ENCODE measurements at places on chromosomes 4 and X. TPM values are rescaled to one million over a fixed set of nuclear protein-coding genes. Genes with fewer than 3 reads are reported as not detected.
A peak's percentile ranks its signal among the peaks of the same experiment; 100 is the strongest.

The ARX gene
- not detected for total RNA-seq

The SH2D1A gene
- total RNA-seq, result 0.77 TPM

The RENBP gene
- total RNA-seq, result 6.2 TPM

DNA sequence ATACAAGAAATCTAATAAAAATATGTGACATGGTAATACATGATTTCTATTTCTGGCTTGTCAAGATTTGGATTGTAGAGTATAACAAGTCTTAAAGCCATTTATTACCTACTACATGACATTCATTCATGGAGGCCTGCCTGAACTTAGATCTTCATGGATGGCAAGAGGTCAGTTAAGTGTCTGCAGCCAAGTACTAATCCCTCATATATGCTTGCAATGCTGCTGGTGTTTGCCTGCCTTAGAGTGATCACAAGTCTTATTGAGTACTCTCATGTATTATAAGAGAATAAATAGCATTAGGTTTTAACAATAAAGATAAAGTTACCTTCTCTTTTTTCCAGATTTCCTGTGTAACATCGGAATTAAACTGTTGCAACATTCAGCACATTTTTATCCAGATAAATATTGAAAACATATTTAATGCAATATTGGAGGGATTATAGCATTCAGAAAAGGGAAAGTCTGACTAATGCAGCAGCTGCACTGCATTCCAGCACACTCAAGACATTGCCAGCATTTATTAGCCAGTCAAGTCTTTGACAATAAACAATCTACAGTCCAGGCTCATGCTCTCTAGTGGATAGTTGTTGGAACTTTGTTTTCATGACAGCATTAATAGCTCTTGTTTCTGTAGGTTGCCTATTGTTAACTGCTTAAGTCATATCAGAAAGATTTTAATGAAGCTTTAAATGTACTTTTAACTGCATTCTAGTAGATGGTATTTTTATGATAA is 737.1 kb downstream of the FAT4 start:
- DNase-seq, result no peak

- no peak for DNase-seq
These were observed 4.5 kb upstream of the CBR4 start for GRCh38 chr4:169014586-169014985.

DNA sequence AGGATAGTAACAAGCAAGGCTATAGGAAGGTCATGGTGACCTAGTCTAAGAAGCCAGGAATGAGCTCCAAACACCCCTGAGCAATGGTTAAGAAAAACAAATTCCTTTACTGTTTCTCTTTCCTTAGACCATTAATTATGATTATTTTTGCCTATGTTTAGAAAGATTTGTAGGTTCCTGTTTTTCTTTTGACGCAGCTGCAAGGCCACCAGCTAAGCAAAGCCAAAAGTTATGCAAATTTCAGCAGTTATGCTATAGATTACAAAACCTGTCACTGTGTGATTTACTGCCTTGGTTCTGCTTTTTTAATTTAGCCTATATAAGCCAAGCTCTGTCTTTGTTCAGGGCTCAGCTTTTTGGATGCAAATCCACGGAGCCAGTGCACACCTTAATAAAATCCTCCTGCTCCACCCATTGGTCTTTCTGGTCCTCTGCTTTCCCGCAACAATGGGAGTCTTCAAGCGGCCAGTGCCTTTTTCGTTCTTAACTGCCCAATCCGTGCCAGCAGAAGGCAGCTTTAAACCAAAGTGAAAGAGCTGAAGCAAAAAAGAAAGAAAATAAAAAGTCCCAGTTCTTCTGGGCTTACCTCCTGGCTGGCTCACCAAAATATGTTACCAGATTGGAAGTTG is 1.4 kb upstream of the CEP135 start:
- DNase-seq, result peak; percentile 91

DNA sequence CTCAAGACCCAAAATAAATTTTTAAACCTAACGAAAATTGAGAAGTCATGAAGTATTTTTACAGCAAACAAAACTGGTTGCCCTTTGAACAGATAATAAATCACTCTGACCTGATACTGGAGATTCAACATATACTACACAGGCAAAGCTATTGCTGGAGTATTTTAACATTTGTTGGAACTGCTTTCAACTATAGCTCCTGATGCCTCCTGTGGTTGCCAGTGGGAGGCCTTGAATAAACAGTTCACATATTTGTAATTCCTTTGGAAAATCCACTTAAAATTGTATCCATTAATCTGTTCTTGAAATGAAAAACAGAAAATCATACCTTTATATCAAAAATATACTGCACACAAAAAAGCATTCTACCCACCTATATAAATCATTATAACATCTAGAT is 605.1 kb downstream of the KCTD8 start:
- DNase-seq, result no peak

The FBXL5 gene
- 43.5 TPM for total RNA-seq

- no peak for DNase-seq
These were observed 13.8 kb downstream of the ARAP2 start for GRCh38 chr4:36230534-36230933.

- no peak for DNase-seq
These were observed 85.7 kb downstream of the EFNB1 start for GRCh38 chrX:68914479-68914946.

DNA sequence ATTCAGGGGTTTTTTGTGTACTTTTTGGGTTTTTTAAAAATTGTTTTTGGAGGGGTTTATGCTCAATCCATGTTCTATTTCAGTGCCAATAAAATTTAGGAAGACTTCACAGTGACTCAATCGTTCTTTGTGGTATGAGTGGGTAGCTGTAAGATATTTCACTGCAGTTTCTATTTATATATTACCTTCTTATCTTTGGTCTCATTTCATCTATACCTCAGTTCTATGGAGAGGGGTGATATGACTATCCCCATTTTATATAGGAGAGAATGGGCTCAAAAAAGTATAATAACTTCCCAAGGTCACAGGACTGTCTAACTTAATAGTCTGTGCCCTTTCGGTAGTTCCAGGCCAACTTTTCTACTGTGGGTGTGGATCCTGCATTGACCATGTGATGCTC is 74.4 kb downstream of the MSN start:
- no peak for DNase-seq

GRCh38 chr4:26140150-26140898 is 180.5 kb upstream of the RBPJ start:
- no peak for DNase-seq

DNA sequence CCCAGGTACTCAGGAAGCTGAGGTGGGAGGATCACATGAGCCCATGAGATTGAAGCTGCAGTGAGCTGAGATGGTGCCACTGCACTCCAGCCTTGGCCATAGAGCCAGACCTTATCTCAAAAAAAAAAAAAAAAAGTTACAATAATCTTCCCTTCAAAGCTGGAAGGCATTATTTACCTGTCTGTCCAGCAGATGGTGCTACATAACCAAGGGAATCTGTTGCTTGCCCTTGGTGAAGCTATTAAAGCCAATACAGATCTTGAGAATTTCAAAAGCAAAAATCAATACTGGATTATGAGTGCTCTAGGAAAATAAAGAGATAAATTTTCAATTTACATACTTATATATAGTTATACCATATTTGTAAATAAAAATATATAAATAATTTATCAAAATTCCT is 25.9 kb downstream of the PKD2 start:
- DNase-seq, result peak; percentile 65

DNA sequence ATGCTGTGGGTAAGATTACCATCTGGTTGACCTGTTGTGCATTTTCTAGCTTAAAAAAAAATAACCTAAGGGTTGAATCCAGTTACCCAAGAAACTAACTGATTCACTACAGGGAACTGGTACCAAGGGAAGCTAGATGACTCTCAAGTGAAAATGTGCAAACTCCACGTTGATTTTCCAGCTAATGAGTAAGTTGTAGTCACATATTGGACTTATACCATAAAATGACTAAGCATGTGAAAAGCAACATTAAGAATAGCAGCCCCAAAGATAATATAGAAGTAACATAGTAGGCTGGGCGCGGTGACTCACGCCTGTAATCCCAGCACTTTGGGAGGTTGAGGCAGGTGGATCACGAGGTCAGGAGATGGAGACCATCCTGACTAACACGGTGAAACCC is 270.9 kb downstream of the SPRY1 start:
- DNase-seq, result no peak

- no peak for DNase-seq
These were observed 29.3 kb downstream of the SOD3 start for GRCh38 chr4:24824720-24825119.

DNA sequence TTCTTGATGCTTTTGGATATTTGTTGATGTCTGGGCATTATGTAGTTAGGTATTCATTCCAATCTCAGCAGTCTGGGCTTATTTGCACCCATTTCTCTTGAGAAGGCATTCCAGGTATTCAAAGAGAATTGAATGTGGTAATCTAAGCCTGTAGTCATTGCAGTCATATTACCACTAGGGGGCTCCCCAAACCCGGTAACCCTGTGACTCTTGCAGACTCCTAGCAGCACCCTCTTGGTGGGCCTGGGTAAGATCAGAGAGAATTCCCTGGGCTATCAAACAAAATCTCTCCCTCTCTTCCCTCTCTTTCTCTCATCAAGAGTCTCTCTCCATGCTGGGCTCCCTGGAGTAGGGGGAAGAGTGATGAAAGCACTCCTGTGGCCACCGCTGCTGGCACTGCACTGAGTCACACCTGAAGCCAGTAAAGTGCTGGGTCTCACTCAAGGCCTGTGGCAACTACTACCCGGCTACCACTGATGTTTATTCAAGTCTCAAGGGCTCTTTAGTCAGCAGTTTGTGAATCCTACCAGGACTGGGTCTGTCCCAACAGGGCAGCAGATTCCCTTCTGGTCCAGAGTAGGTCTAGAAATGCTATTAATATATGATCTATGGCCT is 187.7 kb upstream of the NUDT10 start:
- DNase-seq, result peak; percentile 57

DNA sequence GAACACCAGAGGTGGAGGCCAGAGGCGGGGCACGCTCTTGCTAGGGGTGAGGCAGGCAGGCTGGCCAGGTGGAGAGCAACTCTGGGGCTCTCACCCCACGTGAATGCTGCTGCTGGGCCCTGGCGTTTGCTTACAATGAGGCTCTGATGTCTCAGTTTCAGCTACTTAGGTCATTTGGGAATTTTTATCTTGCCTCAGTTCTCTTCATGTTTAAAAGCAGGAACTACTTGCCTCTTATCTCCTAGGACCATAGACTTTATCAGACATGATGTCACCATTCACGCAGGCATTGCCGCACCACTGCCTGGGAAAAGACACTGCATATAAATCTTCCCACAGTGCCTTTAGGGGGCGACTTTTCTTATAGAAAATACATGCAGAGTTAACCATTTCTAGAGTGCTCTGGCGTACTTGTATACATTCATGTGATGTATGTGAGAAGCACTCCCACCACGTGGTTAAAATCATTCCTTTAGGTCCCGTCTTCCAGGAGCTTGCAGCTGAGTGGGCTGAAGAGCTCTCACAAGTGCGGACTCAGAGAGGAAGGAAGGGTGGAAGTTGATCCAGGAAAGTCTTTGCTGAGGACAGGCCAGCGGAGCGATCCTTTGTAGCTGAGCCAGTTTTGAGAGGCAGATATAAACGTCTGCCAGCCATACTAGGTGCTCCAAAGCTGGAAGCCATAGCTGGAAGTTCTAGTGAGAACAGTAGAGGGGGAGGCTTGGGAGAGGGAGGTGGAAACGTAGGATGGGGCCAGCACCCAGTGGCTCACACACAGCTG is 84.3 kb upstream of the CLDN34 start:
- peak; percentile 0 for DNase-seq

- DNase-seq, result no peak
These were observed 1953.0 kb upstream of the IGFBP7 start for GRCh38 chr4:59063015-59063720.

GRCh38 chrX:40041915-40042314 is 55.8 kb downstream of the BCOR start:
- DNase-seq, result peak; percentile 16

GRCh38 chrX:42247241-42247640 is 323.9 kb upstream of the CASK start:
- no peak for DNase-seq

- DNase-seq, result no peak
These were observed 33.0 kb upstream of the HMX1 start for GRCh38 chr4:8904666-8905065.

DNA sequence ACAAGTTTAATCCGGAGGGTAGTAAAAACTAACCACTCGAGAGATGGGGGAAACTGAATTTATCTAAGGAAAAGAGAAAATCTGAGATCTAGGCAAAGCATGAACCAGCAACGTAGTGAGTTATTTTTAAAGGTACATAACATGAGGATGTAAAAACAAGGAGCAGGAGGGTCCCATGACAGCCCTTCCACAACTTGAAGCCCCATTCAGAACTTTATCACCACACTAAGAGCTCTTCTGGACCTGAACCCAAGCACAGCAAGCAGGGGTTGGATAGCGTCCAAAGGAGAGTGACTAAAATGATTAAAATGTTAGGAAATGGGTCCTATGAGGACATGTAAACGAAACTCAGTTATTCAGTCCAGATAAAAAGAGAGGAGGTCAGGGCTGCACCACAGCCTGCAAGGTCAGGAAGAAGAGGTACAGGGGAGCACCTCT is 16.2 kb downstream of the SH3RF1 start:
- DNase-seq, result no peak

GRCh38 chr4:74608151-74608949 is 163.4 kb downstream of the AREG start:
- no peak for DNase-seq

Data from OCI-LY7 (cell line).